ENCODE measurements at places on chromosomes 3 and 15. TPM values are rescaled to one million over a fixed set of nuclear protein-coding genes. Genes with fewer than 3 reads are reported as not detected.

DNA sequence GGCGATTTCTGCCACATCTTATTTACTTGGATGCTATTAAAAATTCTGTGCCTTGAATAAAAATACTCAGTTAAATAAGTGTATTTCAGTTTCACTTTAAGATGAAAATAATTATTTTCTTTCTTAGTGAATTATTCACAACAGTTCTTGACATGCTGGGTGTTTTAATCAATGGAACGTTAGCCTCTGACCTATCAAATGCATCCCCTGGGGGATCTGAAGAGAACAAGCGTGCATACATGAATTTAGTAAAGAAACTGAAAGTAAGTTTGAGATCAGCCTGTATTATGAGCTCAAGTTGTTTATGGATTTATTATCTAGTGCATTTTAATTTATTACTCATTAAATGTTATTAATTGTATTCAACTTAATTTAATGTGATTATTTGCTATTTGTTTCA is 597 bp downstream of the P2RY12 start:
- DNase-seq: peak; percentile 47

The CDC25A gene
- total RNA-seq: 3.8 TPM

The UPK1B gene
- not detected for total RNA-seq

DNA sequence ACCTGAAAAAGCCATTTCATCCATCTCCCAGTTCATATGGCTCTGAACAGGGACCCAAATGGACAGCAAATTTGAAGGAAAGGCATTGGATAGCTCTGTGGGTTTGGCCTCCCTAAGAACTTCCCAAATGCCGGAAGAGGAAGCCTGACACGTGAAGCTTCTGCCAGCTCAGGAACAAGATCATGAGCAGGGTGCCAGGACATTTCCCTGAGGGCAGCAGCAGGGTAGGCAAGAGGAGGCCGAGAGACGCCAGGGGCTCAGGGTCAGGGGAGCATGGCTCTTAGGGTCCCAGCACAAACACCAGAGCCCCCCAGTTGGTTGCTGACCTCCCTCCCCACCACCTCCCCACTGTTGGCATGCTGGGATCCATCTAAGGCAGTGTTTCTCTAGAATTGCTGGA is 187.5 kb downstream of the MEGF11 start:
- no peak for DNase-seq

GRCh38 chr3:188280627-188281026 is 126.7 kb downstream of the LPP start:
- no peak for DNase-seq

GRCh38 chr3:61875976-61876671 is 314.8 kb downstream of the PTPRG start:
- no peak for DNase-seq

The ANKRD63 gene
- total RNA-seq: 0.22 TPM

DNA sequence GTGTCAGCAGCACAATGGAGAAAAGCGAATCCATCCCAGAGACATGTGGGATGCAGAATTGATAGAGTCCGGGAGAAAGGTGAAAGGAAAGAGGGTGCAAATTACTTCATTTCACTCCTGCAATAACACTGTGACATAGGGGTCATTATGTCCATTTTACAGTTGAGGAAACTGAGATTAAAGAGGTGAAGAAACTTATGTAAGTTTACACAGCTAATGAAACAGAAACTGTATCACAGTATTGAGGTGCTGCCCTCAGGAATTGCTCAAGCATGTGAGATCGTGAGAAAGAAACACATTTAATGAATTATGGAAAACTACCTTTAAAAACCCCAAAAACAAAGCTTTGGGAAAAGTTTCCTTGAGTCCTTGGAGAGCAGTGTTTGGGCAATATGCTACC is 103.6 kb upstream of the PFN2 start:
- no peak for DNase-seq

DNA sequence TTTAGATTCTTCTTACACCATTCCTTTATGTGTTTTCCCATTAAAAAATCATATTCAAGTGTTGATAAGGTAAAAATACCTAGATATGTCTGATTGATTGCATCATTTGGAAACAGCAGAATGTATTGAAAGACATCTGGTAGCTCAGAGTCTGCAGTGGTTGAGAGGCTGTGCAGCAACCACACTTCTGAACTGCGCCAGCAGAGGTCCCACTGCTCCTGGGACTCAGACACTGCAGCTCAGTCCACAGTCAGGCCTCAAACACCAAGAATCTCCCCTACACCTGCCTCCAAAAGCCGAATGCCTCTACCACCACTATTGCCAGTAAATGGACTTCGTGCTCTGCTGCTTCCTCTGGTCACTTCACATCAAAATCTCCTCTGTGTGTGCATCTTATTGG is 176.9 kb upstream of the LMCD1 start:
- DNase-seq: peak; percentile 12

The TGM4 gene
- not detected for total RNA-seq

GRCh38 chr3:112984485-112984884 is 6.3 kb upstream of the GTPBP8 start:
- DNase-seq: peak; percentile 58

DNA sequence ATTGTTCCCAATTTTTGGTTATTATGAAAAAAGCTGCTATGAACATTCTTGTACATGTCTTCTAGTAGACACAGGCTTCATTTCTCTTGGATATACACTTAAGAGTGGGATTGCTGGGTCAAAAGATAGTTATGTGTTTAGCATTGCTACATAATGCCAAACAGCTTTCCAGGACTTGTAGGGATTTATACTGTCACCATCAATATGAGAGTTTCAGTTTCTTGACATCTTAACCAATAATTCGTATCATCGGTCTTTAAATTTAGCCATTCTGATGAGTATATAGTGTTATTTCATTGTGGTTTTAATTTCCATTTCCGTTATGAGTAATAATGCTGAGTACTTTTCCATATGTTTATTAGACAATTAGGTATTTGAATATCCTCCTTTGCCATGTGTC is 190.3 kb upstream of the PFN2 start:
- no peak for DNase-seq

The SLC28A2 gene
- total RNA-seq: not detected

Data from muscle of leg (tissue), 16 donors.